ENCODE measurements at places on chromosomes 12 and 14.

- no peak for DNase-seq
Observed at GRCh38 chr14:76768671-76769500, 7.6 kb downstream of the VASH1 start.

GRCh38 chr14:104229534-104230055 lies 91.2 kb downstream of the KIF26A start:
- no peak for DNase-seq

GRCh38 chr12:30514666-30515065 lies 181.0 kb downstream of the IPO8 start:
- DNase-seq: no peak

DNA sequence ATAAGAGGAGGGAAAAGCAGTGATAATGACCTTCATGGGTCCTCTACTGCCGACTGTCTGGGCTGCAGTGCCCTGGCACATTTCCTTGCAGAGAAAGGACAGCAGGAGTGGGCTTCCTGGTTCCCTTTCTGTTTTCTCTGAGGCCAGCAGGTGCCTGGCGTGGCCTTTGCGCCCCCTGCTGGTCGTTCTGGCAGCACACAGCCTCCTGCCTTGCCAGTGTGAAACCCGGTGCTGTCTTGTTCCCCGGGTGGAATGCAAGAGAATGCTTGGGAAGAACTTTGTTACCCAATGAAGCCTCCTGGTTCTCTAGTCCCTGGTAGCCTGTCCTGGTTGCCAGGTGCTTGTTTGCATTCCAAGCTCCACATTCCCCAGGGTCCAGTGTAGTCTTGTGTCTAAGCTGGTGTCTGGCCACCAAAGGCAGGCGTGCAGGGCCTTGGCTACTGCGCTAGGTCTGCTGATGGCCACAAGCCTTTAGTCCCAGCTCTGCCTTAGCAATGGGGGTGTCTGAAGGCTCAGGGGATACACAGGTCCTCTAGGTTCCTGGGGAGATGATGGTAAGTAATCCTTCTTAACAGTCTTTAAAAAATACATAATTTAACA lies 1392.4 kb upstream of the TMEM132C start:
- DNase-seq: no peak

DNA sequence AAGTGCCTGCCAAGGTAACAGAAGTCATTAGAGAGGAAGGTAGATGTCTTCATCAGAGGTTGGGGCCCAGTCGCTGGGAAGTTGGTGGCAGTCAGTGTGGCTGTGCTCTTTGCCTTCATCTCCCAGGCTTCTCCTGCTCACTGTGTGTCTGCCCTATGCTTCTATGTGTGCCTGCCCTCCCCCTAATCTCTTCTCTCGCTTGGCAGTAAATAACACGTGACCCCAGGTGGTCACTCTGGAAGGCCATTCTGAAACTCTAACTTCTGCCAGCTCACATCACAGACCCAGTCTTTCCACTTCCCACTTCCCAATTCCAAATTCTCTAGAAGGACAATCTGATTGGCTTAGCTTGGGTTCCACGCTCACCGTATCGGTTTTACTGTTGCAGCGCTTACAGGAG lies 9.3 kb downstream of the ZNF664 start:
- no peak for DNase-seq

DNA sequence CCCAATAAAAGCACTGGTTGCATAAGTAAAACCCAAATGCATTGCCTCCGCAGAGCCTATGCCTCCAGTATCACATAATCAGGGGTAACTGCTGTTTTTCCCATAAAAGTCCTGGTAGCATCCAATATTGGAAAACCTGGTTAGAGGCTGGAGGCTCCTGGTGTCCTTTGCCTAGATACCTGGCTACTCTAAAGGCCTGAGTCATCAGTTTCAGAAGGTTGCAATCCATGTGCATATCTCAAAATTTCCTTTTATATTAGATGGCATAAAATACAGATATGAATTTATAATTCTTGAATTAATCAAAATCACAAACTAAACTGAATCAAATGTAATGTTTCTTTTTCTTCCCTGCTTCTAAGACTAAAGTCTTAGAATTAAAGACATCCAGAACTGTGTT lies 164.2 kb upstream of the DCN start:
- no peak for DNase-seq

- no peak for DNase-seq
Observed at GRCh38 chr12:49478949-49479664, 59.7 kb upstream of the KCNH3 start.

DNA sequence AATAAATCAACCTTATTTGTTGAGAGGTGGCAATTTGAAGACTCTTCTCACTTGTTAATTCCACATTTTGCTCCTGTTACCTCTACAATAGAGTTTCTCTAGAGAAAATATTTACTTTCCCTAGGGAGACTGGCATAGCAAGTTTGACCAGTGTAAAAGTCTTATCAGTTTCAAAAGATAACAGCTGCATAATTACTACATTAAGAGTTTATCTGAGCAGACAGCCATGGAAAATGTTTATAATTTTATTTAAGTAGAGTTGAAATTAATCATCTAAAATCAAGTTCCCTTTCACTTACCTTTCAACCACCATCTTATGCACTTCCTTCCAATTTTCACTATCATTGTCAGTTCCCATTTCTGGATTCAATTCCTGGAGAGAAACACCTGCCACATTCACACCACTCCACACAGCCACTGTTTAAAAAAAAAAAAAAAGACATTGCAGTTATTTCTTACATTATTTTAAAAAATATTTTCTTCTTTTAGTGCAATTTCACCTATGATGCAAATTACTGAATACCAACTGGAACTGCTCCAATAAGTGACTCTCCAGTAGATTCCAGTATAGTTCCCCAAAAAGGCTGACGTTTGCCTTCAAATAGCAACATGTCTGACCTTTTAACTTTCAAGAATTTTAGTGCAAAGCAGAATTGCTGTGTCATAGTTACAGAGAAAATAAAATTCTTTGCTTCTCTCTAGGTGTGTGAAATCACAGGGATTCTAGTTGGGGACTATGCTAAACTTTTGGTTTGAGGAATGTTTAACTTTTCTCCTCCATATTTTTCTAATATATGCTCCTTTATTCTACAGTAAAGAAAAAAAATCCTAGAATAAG lies 19.4 kb downstream of the LDHB start:
- no peak for DNase-seq

DNA sequence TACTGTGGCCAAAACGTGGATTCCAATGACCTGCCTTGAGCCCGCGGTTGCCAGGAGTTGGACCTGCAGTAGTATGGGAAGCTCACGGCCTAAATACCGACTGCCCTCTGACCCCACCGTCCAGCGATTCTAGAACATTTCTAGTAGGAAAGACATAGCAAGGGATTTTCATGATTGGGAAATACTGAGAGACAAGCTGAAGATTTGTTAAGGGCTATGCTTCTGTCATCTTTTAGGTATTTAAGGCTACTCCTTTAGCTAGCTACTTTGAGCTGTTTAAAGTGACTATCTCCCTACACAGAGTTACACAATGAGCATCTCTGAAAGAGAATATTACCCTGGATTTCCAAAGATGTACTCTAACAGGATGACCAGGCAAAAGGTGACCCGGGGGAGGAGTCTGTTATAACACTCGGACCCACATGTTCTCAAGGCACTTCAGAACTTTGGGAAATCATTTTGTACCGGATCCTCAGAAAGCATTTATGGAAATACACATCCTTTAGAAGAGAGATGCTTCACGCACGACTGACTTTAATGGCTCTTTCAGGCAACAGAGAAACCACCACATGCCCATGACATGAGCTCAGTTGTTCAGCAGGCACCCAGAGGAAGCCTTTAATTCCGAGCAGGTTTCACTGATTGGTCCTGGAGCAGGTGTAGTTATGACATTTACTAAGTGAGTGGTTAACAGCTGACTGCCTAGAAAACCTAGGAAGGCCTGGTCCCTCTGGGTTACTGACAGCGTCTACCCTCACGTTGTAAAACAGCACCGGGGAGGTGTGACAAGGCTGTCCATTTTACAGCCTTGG lies 4.2 kb downstream of the BAG5 start:
- DNase-seq: no peak

DNA sequence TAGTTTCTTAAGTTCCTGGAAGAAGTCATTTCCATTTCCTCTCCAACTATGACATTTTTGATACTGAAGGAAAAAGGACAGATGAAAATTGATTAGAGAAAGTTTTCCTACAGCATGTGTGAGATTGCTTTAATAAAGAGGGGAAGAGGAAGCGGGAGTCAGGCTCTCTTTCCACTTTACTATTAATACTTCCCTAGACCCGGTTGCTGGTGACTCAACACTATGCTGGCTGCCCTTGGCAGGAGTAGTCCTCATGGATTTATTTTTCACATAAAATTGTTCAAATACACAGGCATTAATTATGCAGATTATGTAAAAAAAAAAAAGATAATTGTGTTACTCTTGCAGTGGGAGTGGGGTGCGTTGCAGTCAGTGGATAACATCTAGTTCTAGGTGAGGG lies 293.4 kb downstream of the EGLN3 start:
- no peak for DNase-seq

- no peak for DNase-seq
Observed at GRCh38 chr12:128170181-128170580, 96.8 kb upstream of the TMEM132C start.

GRCh38 chr14:85533861-85534291 lies 3.9 kb downstream of the FLRT2 start:
- no peak for DNase-seq

GRCh38 chr12:128938886-128939285 lies 85.6 kb downstream of the GLT1D1 start:
- DNase-seq: no peak

GRCh38 chr14:105363847-105364708 lies 34.3 kb upstream of the TEX22 start:
- DNase-seq: no peak
